ENCODE measurements at places on chromosomes 2 and 18. TPM values are rescaled to one million over a fixed set of nuclear protein-coding genes. Genes with fewer than 3 reads are reported as not detected.

DNA sequence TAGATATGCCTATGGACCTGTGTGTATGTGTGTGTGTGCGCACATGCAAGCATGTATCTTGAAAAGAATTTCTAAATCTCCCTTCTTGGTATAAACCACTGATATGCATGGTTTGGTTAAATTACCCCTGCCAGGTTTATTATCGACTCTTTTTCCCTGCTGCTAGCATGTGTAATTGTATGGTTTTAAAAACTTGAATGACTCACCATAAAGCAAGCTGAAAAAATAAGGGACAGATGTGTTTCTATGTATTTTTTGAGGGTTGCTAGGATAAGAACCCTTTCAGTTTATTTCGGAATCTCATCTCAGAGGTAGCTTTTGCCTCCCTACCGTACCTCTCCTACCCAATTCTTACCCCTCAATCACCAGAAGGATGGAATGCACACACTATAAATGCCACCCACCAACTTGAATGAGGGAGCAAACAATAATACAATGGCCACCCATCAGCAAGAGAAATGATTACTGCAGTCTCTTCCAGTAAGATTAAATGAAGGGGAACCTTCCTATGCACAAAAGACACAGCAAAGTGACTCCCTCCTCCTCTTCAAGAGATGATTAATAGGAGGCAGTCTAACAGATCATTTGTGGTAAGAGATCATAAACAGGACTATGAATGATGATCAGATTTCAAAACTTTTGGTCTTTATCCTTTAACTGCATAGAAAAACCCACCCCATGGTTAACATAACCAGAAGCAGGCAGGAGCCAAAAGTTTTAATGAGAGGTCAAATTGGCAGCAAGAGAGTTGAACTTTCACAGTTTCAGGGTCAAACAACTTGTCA lies 357.2 kb downstream of the SATB2 start:
- DNase-seq: no peak

RAB6D gene
- total RNA-seq: 0.21 TPM

VAPA gene
- 278 TPM for total RNA-seq

DNA sequence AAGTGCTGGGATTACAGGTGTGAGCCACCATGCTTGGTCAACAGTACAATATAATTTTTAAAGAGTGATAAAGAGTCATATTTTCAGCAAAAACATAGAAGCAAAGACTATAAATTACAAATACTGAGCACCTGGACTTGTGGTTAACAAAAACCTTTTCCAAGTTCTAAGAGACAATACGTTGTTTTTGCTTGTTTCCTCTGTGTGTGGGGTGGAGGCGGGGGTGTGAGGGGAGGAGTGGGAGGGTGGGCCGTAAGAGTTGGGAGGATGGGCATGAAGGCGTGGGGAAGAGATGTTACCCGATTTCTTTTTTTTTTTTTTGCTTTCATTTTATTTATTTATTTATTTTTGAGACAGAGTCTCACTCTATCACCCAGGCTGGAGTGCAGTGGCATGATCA lies 78.0 kb upstream of the WIPF1 start:
- DNase-seq: no peak

MPHOSPH10 gene
- 24.3 TPM for total RNA-seq

- no peak for DNase-seq
Measured at GRCh38 chr2:133937669-133938068, 316.2 kb upstream of the MGAT5 start.

DNA sequence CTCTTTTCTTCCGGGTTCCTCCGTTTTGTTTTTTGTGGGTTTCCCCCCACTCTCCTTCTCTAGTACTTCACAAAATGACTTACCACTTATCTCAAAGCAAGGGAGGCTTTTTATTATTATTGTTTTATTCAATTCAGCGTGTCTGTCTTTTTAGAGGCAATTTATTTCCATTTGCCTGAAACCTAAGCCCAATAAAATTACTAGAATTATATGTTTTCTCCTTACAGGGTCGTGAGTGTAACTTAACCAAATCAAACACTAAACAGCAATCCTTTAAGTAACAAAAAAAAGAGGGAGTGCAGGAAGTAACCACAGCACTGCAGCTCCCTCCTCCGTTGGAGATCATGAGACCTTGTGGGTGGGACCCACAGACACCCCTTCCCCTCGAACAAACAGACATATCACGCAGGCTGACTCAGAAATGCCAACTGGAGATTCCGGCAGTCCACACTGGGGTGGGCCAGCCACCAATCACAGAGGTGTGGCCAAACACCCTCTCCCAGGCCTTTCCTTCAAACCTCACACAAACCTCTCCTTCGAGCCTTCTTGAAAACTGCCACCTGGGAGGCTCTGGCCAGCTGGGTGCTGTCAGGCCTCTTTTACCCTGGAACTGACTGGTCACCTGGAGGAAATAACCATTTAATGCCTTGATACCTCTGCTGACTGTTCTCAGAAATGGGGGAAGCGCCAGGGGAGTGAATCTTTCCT lies 207.1 kb upstream of the SMAD2 start:
- DNase-seq: no peak

DNA sequence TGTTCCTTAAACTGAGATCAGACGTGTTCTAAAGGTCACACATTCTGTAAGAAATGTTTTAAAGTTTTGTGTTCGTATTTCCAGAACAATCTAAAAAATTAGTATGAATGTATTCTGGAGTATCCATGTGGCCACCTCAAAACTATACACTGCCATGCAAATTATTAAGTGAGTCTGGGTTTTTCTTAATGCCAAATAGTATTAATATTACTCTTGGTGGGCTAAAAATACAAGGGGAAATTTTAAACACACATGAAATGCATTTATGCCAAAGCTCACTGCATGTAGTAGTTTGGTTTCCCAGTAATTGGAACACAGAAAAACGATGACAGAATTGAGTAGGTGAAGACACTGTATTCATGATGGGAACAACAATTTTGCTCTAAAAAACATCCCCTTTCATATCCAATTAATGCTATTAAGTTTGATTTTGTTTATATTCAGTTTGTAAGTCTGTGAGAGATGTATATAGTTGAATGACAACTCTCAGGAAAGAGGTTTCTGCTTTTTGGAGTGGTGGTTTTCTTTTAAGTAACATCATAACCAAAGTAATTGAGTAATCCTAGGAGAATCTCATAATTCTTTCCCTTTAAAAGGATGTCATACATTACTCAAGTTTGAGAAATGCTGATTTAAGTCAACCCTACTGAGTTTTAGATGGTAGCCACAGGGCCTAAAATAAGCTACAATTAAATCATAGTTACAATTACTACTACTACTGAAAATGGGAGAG lies 75.7 kb upstream of the CDCA7 start:
- DNase-seq: no peak

CCL20 gene
- not detected for total RNA-seq

DNA sequence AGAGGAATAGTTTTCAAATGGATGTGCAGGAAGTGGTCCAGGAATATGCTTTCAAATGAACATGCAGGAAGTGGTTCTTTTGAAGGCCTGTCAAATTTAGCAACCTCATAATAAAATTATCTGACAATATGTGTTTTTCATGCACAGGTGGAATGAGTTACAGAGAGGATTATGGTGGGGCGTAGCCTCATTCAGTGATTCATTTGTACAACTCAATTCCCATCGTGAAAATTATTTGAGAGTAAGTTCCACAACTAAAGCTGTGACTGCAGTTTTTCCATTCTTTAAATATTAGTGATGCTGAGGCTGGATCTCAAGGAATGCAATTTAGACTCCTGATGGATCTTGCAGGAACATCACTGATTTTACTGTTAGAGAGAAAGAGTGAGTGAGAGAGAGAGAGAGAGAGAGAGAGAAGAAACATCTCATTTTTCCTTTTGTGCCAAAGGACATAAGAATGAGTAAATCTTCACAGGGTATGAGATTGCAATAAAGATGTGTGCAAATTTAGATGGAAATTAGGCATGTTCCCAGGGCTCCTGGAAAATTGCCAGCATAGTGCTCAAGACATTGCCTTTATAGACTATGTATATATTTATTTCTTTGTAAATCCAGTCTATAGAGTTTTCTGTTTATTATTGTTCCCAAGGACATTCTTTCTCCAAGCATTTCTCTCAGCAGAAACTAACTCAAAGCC lies 394.9 kb upstream of the ZEB2 start:
- no peak for DNase-seq

DNA sequence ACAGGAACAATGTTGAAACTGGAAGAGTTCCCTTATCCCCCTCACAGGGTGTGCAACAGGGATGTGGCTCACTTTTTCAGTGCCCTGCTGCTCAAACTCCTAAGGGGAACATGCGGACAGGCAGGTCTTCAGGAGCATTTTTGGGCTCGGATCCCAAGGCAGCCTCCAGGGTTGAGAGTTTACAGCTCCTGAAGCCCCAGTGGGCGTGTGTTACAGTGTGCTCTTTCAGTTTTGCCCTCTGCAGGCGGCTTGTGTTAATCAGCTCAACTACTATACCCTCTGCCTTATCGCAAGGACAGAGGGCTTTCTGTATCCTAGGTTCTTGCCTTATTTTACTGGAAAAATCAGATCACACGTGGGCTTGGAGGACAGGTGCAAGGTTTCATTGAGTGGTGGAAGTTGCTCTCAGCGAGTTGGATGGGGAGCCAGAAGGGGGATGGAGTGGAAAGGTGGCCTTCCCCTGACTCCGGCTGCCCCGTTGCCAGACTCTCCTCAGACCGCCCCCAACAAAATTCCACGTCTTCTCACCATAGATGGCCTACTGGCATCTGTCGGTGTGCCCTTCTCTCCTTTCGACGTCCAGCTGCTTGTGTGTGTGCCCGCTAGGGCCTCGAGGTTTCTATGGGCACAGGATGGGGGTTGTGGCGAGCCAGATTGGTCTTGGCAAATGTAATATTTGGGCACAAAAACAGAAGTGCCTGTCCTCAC lies 541.9 kb downstream of the TMX3 start:
- DNase-seq: no peak

GRCh38 chr2:8402222-8402621 lies 279.6 kb upstream of the ID2 start:
- DNase-seq: no peak

DNAJC10 gene
- total RNA-seq: 117 TPM

DNA sequence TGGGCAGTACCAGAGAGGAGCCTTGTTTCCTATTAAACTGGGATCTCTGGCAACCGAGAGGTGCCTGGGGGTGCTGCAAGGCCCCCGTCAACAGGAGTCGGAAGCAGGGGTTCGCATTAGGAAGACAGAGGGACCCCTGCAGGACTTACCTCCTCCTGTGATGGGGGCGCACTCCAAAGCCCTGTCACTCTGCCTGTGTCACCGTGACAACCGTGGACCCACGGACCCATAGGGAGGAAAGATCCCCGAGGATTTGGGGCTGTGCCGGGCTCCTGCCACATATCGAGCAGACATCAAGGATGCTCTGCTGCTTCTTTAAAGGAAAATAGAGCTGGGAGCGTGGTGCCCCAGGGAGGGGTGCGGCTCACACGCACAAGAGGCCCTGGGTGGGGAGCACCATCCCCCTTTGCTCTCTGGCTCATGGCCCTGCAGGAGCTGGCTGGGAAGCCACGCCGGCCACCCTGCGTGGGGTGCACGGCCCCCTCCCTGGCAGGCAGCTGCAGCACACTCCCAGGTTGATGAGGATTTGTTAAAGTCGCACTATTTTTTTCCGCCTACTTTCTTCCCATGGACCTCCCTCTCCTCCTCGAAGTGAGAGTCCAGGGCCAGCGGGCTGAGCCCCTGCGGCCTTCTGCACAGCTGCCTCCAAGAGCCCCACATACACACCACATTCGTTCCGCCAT lies 167.5 kb downstream of the TWIST2 start:
- DNase-seq: no peak

- DNase-seq: no peak
Measured at GRCh38 chr2:173175222-173175621, 99.6 kb downstream of the MAP3K20 start.

All from urinary bladder (tissue), 4 donors.